T-helper 2 cell treated with Interferon-gamma antibody and Interleukin-4, amounts not matched to agents 5 μg/mL and 100 μg/mL, for 36 hours (primary cell): ENCODE measurements at places on chromosomes 7 and 10.
A peak's percentile ranks its signal among the peaks of the same experiment; 100 is the strongest.

GRCh38 chr10:35870665-35871310, 228.7 kb upstream of the FZD8 start:
- DNase-seq = no peak

DNA sequence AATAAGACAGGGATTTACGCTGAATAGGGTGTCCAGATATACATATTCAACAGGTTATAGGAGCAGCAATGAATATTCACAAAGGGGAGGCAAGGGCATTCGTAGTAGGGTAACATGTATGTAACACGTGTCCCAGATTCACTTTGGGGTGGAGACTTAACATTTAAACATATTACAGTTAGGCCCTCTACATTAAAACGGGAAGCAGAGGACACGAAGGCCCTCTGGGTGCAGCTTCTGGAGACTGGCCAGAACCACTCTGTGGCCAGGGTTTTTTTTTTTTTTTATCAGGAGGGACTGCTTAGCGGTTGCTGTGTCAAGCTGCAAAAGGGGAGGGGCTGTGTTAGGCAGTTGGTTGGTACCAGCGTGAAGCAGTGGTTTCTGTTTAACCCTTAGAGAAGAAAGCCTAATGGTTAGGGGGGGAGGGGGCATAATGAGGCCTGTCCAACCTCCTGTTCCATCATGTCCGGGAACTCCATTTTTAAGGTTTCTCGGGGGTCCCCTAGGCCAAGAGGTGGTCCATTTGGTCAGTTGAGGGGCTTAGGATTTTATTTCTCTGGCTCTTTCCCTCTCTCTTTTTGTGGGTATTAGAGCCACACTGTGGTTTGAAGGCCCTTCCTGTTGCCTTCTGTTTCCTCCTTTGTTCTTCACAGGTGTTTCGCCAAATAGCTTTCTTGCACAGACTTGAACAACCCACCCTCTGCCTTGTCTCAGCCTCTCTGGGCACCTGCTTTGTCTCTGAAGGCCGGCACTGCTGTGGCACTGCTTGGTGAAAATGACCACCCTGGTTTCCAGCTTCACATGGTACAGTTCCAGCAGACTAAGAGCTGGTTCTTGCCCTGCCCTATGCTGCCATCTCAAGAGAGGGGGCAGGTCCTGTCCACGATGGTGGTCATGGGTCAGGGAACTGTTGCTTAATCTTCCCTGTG, 26.4 kb downstream of the PRF1 start:
- DNase-seq = no peak

GRCh38 chr10:60732807-60733516, 45.3 kb upstream of the CDK1 start:
- DNase-seq = peak; percentile 23

- no peak for DNase-seq
Observed at GRCh38 chr10:101495324-101495925, 92.6 kb downstream of the POLL start.

- no peak for DNase-seq
Observed at GRCh38 chr10:90205340-90205739, 503.9 kb downstream of the KIF20B start.

DNA sequence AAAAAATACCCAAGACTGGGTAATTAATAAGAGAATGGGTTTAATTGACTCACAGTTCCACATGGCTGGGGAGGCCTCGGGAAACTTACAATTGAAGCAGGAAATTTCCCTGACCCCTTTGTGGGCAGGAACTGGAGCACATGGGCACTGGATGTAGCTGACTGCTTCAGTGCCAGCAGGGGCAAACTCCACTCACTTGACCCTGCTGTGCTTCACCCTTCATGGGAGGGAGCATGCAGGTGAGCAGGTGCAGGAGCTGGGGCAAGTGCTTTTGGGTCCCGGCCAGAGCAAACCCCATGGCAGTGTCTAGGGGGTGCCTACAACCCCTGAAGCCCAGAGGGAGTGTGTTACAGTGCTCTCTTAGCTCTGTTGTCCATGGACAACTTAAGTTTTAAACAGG, 132.6 kb downstream of the AKR1D1 start:
- DNase-seq = no peak

GRCh38 chr7:152752200-152752912, 7.2 kb upstream of the ACTR3B start:
- no peak for DNase-seq

GRCh38 chr7:158407581-158408317, 179.9 kb downstream of the PTPRN2 start:
- no peak for DNase-seq

DNA sequence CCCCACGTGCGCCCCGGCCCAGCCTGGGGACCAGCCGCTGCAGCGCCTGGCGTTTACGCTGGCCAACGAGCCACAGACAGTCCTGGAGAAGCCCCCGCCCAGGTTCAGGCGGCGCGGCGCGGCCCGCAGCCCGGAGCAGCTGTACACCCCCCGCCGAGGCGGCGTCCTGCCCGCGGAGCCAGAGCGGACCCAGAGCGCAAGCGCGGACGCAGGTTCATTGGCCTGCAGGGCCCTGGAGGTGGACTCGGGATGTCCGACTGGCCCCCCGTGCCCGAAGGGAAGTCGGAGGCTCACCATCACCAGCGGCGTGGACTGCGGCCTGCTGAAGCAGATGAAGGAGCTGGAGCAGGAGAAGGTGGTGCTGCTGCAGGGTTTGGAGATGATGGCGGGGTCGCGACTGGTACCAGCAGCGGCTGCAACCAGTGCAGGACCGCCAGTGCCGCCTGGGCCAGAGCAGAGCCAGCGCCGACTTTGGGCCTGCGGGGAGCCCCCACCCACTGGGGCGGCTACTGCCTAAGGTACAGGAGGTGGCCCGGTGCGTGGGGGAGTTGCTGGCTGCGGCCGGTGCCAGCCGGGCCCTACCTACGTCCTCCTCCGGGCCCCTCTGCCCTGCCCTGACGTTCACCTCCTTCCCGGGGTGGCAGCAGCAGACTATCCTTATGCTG, 72.0 kb upstream of the KCTD7 start:
- DNase-seq = no peak

GRCh38 chr10:90420637-90421318, 437.1 kb downstream of the HTR7 start:
- no peak for DNase-seq

DNA sequence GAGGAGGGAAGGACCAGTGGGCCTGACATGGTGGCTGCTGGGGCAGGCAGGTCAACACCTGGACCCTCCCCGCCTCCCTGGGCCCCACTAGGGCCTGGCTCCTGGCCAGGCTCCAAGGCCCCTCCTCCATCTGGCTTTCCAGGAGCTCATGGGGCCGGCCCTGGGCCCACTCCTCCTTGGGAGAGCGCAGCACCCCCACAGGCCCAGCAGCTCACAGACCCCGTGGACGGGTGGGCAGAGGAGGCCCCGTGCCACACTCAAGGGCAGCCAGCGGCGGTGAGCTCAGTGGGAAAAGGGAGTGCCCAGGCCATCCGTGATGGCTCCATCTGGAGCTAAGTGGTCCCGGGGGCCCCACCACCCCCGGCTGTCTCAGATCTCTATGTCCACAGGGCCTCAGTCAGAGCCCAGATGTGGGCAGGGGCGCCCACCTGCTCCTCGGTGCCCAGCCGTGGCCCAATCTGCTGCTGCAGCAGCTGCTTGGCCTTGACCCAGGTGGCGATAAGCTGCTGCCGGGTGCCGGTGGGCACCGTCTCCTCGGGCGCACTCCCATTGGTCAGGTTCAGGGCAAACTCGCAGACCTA, 32.8 kb downstream of the CFAP46 start:
- no peak for DNase-seq

DNA sequence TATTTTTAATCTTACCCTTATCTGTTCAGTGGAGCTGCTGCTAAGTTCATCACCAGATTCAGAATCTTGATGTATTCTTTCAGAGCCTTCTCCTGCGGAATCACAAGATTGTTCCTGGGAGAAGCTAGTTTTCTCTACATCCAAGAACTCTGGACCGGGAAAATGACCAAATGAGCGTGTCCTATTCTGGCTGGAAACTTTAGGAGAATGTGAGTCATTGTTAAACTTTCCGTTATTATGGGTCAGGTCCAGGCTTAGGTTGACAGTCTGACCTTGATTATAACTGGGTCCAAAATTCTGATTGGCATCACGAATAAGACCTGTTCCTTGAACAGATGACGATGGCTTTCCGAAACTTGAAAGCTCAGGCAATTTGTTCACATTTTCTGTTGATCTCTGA, 20.5 kb downstream of the ARHGAP12 start:
- no peak for DNase-seq

GRCh38 chr10:110646417-110647135, 2.4 kb downstream of the RBM20 start:
- DNase-seq = no peak

DNA sequence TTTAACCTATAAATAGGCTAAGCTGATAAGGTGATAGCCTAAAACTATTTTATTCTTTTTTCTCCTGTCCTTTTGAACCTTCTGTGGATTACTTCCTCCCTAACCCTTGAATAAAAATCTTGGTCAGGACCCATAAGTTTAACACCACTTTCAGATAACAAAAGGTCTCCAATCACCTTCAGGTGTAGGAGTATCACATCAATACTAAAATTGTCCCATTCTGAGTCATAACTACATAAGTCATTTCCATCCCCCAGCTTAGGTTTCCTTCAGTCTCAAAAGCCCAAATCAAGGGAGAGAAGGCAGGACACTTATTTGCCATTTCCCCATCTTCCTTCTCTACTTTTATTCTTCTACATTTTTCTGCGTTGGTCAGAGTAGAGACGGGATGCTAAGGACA, 56.9 kb upstream of the WNT16 start:
- no peak for DNase-seq

DNA sequence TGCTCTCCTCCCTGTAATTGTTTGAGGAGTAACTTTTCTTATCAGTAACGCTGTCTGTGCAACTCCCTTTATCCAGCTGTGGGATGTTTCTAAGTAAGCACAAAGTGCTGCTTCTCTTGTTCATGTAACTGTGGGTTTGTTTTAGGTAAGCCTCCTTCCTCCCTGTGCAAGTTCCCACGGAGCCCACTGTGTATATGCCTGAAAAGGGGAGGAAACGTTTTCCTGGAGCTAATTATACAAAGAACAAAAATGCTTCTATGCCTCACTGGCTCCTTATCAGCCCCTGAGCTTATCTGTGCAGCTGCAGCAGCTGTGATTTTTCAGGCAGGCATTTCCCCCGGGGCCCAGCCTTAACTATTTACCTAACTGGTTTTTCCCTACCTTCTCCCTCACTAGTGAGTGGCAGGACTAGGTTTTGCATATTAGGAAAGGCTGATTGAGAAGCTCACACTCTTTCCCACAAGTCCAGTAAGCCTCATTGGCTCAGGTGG, 593.4 kb upstream of the GHITM start:
- DNase-seq = no peak

DNA sequence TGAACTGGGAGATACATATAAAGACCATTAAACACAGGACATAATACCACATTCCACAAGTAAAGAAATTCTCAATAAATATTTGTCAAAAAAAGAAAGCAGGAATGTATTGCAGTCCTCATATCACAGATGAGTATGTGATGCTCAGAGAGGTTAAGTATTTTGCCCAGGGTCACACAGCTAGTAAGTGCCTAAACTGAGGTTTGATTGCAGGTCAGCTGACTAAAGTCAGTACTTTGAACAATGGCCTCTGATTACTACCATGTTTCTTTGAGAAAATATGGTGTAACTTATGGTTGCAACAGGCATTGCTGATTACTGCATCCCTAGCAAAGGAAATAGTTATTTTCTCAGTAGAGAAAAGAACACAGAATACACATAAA, 267.1 kb downstream of the ELMO1 start:
- DNase-seq = no peak

GRCh38 chr10:87931836-87932230, 68.4 kb downstream of the PTEN start:
- DNase-seq = no peak

GRCh38 chr10:126687121-126687606, 16.7 kb upstream of the C10orf90 start:
- DNase-seq = no peak

GRCh38 chr10:119238577-119238976, 31.2 kb downstream of the GRK5 start:
- DNase-seq = no peak

- DNase-seq = no peak
Observed at GRCh38 chr7:63028376-63029206, 970.1 kb upstream of the ZNF722 start.

GRCh38 chr10:33117816-33118215, 159.8 kb upstream of the ITGB1 start:
- no peak for DNase-seq

DNA sequence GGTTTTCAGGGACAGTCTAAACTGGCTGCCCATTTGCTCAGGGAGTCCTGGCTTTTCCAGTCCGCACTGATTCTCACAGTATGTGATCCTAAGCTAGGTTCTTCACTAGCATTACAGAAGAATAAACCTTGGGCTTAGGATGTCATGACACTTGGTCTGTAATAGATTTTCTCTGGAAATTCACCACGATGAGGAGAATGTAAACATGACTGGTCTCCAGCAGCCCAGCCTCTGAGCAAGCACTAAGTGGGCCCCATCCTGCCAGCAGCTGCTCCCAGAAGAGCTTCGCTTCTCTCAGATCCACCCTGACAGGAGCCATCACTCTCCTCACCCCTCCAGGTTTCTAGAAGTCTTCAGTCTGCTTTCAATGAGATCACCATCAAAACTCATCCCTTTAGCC, 103.7 kb upstream of the ZPBP start:
- no peak for DNase-seq

DNA sequence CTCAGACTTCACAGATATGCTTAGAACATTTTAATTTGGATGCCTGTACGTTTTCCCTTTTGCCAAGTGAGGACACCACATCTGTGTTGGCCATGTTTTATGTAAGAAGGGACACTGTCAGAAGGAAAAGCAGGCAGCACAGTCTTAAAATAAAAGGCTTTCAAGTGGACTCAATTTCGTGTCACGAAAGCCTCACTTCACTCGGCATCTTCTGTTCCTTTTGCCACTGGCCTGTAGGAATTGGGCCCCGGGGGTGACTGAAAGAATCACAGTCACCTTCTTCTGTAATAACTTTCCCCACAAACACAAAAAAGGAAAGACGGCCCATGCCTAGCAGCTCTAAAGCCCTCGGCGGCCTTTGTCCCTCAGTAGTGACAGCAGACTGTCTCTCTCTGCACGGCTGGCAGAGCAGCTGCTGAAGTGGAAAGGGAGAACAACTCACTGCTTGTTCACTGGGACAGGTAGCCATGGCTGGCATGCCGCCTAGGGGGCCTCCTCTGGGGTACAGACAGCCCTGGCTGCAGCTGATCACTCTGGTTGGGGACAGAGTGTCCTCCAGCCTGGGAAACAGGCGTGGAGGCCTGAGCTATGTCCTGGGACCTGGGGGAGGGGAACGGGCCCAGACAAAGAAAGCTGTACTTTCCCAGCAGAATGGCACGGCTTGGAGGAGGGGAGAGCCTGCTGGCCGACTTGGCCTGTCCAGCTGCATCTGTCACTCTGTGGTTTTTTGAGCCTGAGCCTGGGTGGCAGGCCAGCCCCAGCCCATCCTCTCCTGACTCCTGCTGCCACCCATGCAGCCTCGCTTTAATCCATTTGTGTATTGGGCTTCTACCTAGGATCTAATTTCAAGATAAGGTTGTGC, 4.4 kb downstream of the RASSF4 start:
- DNase-seq = no peak

DNA sequence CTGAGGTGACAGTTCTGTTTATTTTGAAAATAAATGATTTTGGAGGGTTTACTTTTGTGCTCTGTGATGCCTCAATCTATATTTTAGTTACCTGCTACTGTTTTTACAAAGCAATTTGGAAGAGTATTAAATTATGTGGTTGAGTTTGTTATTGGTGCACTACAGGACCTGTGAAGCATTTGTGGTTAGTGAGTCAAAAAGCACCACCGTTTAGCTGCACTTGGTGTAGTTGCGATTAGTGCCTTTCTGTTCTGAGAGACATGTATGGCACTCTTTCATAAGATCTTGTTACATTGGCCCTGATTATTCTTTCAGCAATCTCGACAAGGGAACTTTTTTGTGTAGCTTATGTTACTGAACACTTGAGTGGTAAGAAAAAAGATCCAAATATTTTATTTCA, 132.2 kb downstream of the BBS9 start:
- no peak for DNase-seq

- no peak for DNase-seq
Observed at GRCh38 chr7:26782501-26782900, 81.9 kb downstream of the SKAP2 start.
